ENCODE measurements at places on chromosomes 2 and 18. TPM values are rescaled to one million over a fixed set of nuclear protein-coding genes. Genes with fewer than 3 reads are reported as not detected.

DNA sequence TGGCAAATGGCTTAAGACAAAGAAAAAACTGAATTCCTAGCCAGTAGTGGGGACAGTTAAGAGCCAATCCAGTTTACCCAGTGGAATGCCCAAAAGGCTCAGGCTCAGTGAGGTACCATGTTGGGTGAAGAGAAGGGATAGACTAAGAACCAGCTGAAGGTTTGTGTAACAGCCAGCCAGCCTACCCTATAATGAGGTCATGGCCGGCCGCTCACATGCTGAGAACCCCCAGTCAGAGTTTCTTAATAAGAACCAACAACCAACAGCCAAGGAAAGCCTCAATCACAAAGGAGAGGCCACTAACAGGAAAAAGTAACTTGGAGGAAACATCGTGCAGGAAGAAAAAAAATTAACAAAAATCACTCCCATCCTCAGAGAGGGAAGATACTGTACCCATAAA is 25.4 kb upstream of the DUSP2 start:
- no peak overlapping the region for H3K27ac ChIP-seq
- H3K4me1 ChIP-seq = peaks cover 4% of the 10 kb centered on the region
- DNase-seq = no peak
- H3K36me3 ChIP-seq = no peaks in the 10 kb centered on the region

DNA sequence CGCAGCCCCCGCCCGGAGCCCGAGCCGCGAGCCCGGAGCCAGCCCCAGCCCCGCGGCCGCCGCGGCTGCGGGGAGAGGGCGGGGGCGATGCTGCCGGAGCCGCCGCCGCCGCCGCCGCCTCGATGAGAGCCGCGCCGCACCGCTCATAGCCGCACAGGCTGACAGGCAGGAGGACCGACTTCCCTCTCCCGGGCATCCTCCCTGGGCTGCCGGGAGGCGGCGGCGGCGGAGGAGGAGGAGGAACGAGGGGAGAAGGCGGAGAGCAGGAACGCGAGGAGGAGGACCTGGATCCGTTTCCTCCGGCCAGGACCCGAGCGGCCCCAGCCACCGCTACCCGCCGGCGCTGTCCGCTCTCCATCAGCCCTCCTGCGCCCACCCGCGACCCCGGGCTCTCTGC is 370 bp downstream of the KLHL29 start:
- H3K4me3 ChIP-seq = peak overlapping the region; percentile 60
- no peak overlapping the region for H3K27ac ChIP-seq
- H3K36me3 ChIP-seq = no peaks in the 10 kb centered on the region
- peaks cover 26% of the 10 kb centered on the region for H3K4me1 ChIP-seq

DNA sequence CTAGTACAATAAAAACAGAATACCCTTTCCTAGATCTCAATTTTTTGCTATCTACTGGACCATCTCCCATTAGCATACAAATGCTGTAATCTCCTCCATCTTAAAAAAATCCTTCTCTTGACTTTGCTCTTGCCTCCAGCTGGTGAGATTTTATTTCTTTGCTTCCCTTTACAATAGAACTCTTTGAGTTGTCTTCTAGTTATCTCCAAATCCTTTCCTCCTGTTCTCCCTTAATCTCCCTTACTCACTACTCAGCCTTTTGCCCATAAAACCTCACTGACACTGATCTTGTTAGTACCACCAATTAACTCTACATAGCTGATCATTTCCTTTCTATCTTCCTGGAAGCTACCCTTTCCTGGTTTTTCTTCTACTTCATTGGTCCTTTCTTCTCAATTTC is 63.5 kb upstream of the FRZB start:
- peaks cover 52% of the 10 kb centered on the region for H3K36me3 ChIP-seq
- H3K4me3 ChIP-seq = no peak overlapping the region
- DNase-seq = no peak
- H3K27me3 ChIP-seq = no peaks in the 10 kb centered on the region

DNA sequence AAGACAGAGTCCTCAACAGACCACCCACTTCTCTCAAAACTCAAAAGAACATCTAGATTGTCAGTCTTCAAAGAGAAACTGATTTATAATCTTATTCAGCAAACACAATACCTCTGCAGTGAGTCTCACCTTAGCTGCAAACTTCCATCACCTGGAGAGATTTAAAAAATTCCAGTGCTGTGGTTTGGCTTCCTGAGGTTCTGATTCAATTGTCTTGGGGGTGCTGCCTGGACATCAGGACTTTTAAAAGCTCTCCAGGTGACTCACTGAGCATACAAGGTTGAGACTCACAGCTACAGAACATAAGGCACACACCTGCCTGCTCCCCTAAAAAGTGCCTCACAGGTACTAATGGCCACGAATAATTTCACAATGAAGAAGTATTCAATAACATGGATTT is 40.3 kb downstream of the RNF152 start:
- no peaks in the 10 kb centered on the region for H3K36me3 ChIP-seq
- no peak for DNase-seq
- peak overlapping the region; percentile 70 for H3K27ac ChIP-seq
- no peak overlapping the region for H3K4me3 ChIP-seq
- H3K4me1 ChIP-seq = peaks cover 33% of the 10 kb centered on the region
- no peaks in the 10 kb centered on the region for H3K27me3 ChIP-seq

- no peak for DNase-seq
- no peaks in the 10 kb centered on the region for H3K4me1 ChIP-seq
- H3K27me3 ChIP-seq = no peaks in the 10 kb centered on the region
- H3K27ac ChIP-seq = no peak overlapping the region
- peaks cover 76% of the 10 kb centered on the region for H3K36me3 ChIP-seq
These were observed 79.2 kb upstream of the EML6 start for GRCh38 chr2:54644236-54644635.

GRCh38 chr18:74532511-74533025 is 1.7 kb upstream of the CNDP1 start:
- DNase-seq = no peak
- H3K27me3 ChIP-seq = peaks cover 2% of the 10 kb centered on the region
- no peak overlapping the region for H3K4me3 ChIP-seq
- H3K27ac ChIP-seq = no peak overlapping the region
- no peaks in the 10 kb centered on the region for H3K36me3 ChIP-seq

Gene COL6A3
- 200 TPM for total RNA-seq

DNA sequence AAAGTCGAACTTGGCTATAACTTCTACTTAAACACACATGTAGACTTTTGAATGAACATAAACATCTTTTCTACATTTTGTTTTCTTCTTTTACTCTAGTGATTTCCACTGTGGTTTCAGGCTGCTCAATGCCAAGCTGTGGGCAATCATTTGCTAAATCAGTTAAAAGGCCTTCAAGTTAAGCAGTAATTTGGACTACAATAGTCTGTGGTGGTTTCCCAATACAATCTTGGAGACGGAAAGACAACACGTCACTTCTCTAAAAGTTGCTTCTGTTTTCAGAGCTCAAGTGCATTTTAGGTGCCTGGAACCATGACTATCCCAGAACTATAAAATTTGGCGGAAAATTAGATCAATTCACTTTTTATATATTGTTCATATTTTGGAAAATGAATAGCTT is 69.4 kb downstream of the TXNL1 start:
- no peak overlapping the region for H3K4me3 ChIP-seq
- no peaks in the 10 kb centered on the region for H3K27me3 ChIP-seq
- DNase-seq = no peak

DNA sequence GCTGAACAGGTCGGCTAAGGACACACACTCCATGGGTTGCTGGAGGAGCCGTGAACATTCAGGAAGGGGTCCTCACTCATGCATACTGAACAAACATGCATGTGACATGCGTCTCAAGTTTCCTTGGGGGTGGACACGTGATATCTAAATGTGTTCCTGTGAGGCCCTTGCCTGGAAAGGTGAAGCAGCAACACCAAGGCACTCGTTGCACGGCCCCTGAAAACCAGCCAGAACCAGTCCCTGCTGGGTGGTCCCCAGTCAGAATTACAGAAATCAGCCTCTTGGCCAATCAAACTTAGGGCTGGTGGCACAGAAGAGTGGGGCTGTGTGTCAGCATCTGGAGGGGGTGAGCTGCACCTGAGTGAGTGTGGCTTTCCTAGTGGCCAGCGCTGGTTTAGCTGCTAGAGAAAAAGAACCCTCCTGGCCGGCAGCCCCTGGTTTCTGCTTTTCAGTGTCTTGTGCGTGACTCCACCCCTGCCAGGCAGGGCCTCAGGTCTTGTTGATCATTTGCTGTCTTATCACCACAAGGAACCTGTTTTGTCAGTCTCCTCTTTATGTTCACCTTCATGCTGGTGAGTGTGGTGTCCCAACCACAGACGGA is 3.2 kb upstream of the AQP12B start:
- H3K27ac ChIP-seq = no peak overlapping the region
- no peaks in the 10 kb centered on the region for H3K4me1 ChIP-seq
- peaks cover 7% of the 10 kb centered on the region for H3K27me3 ChIP-seq
- DNase-seq = no peak

DNA sequence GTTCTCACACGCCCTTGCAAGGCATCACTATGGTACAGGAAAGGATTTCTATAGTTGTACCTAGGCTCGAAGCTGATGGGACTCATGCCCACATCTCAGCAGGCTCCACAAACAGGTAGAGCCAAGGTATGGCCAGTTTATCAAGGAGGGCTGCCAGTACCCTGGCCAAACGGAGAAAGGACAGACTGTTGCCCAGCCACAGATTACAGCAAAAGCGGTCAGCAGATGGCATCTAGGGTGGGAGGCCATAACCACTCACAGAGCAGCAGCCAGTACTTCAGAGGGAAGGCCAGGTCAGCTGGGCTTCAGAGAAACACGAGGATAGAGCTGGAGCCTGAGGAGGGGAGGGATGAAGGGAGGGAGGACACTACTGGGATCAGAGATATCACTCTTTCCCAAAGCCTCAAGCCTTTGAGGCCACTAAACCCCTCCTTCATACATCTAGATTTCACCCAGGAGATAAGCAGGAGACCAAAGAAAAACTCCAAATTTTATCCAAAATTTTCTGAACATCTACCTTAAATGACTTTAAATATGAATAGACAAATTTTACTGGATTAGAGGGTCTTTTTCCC is 904.2 kb upstream of the NXPH2 start:
- H3K27me3 ChIP-seq = no peaks in the 10 kb centered on the region
- H3K36me3 ChIP-seq = no peaks in the 10 kb centered on the region
- no peak overlapping the region for H3K4me3 ChIP-seq
- DNase-seq = no peak

Data from astrocyte (in vitro differentiated cells and primary cell).